ENCODE measurements at places on chromosomes 7 and 10.

DNA sequence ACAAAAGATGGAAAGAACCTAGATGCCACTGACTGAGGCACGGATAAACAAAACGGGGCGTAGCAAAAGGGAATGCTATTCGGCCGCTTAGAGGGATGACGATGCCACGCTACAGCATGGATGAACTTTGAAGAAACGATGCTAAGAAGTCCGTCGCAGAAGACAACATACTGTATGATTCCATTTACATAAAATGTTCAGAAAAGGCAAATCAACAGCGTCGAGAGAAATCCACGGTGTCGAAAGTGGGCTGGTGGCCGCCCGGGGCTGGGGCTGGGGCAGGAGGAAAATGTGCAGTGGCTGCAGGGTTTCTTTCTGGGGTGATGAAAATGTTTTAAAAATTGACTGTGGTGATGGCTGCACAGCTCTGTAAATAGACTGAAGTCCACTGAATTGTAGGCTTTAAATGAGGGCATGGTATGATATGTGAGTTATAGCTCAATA is 24.1 kb downstream of the GNA12 start:
- no peak for DNase-seq
- no peaks in the 10 kb centered on the region for H3K27me3 ChIP-seq
- no peak overlapping the region for H3K4me3 ChIP-seq
- H3K36me3 ChIP-seq, result no peaks in the 10 kb centered on the region

GRCh38 chr7:30797176-30798040 is 26.2 kb downstream of the MINDY4 start:
- no peak for DNase-seq
- no peak overlapping the region for H3K27ac ChIP-seq
- H3K27me3 ChIP-seq, result no peaks in the 10 kb centered on the region
- H3K4me3 ChIP-seq, result no peak overlapping the region

DNA sequence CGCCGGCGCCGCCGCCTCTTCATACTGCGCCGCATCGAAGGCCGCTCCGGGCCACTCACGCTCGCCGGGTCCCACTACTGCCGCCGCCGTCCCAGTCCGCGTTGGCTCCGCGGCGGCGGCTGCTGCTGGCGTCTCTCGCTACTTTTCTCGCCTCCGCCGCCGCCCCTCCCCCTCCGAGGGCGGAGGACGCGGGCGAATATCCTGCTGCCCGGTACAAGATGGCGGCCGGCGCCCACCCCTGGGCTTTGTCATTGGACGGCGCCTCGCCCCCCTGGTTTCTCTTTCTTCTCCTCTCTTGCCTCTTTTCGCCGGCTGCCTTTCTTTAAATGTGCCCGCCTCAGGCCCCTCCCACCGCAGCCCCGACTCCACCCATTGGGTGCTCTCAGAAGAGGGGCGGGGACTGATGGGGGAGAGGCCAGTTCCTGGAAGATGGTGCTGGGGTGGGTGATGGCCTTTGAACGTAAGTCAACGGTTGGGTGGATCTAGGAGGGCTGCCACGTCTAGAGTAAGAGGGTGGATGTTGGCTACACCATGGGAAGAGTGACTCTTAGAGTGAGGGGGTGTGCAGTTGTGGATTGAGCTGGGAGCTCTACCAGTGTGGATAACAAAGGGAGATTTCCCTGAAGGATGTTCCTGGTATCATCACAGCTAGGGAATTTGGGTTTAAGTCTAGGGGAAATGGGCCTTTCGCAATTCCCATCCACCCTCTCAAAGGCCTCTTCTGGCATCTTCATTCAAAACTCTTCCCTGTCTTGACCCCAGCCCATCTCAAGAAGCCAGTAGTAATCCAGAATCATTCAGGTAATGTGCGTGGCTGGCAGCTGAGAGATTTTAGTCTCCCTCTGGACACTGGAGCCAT is at the start of gene CCDC71L:
CCDC71L (minus strand) TSS at position 297 of the 859 bp plus-strand sequence; CDS start at position 35, 262 bp downstream.
- H3K36me3 ChIP-seq, result no peaks in the 10 kb centered on the region
- peak; percentile 61 for DNase-seq
- H3K4me1 ChIP-seq, result peaks cover 9% of the 10 kb centered on the region

DNA sequence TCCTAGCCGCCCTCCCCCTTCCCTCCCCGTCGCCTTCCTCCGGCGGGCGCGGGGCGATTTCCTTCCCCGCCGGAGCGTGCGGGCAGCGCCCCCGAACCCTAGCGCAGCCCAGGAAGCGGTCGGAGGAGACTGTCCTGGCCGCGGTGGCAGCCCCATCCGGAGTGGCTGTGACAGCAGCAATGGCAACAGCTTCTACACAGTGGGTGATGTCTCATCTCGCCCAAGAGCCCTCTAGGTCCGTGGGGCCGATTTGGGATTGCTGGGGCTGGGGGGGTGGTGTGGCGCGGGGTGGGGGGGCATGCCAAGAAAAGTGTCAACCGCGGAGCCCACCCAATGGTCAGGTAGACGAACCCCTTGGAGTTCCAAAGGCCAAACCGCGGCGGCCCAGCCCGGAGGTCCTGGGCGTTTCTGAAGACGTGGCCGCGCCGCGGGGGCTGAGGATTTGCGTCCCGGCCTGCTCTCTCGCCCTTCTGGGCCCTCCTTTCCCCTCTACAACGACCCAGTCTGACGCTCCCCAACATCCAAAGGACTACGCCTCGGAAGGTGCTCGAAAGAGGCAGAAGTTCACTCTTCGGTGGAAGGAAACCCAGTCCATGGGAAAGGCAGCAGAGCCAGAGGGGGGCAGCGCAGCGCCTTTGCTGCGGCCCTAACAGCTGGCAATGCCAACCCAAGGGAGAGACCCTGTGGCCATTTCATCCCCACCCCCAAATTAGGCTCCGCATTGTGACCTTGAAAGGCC is 603 bp upstream of the TWIST1 start:
- DNase-seq, result no peak
- peaks cover 7% of the 10 kb centered on the region for H3K27me3 ChIP-seq
- no peak overlapping the region for H3K4me3 ChIP-seq
- no peaks in the 10 kb centered on the region for H3K36me3 ChIP-seq
- no peaks in the 10 kb centered on the region for H3K4me1 ChIP-seq
- H3K27ac ChIP-seq, result no peak overlapping the region

- no peak overlapping the region for H3K4me3 ChIP-seq
- no peaks in the 10 kb centered on the region for H3K36me3 ChIP-seq
- no peaks in the 10 kb centered on the region for H3K27me3 ChIP-seq
- DNase-seq, result no peak
- H3K4me1 ChIP-seq, result no peaks in the 10 kb centered on the region
Observed at GRCh38 chr10:133015816-133016462, 71.8 kb upstream of the ADGRA1 start.

GRCh38 chr7:20797042-20797461 is 10.4 kb upstream of the SP8 start:
- H3K4me3 ChIP-seq, result peak overlapping the region; percentile 49
- H3K27me3 ChIP-seq, result peaks cover 2% of the 10 kb centered on the region
- H3K27ac ChIP-seq, result no peak overlapping the region
- H3K36me3 ChIP-seq, result no peaks in the 10 kb centered on the region
- DNase-seq, result no peak

DNA sequence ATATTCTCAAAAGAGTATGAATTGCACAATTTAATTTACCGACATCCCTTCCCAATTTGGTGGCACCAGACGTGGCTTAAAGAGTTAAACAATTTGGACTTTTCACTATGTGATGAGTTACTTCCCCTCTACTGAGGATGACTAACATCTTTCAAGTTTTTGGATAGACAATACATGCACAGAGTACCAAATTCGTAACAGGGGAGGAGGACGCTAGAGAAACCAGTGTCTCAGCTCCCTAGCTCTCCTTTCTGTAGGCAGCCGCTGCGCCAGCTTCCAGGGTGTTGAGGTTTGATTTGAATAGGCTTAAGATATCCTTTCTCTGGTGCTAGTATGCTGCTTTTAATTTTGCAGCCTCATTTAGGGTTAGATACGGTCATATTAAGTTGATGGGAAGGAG is 69.2 kb downstream of the GNA12 start:
- no peak overlapping the region for H3K27ac ChIP-seq
- H3K27me3 ChIP-seq, result no peaks in the 10 kb centered on the region
- no peaks in the 10 kb centered on the region for H3K36me3 ChIP-seq
- H3K4me3 ChIP-seq, result no peak overlapping the region

GRCh38 chr10:97805096-97805884 is 33.5 kb upstream of the SFRP5 start:
- H3K36me3 ChIP-seq, result no peaks in the 10 kb centered on the region
- no peaks in the 10 kb centered on the region for H3K27me3 ChIP-seq
- H3K4me1 ChIP-seq, result no peaks in the 10 kb centered on the region

All from GM12878 (cell line).